Activated T-helper 1 cell treated with anti-CD3 and anti-CD28 coated beads, Interleukin-2, amount 50 U/mL, for 16 hours (primary cell): ENCODE measurements at places on chromosomes 7 and 10.

GRCh38 chr10:71731791-71732190 is 12.2 kb upstream of the C10orf105 start:
- DNase-seq: no peak

- no peak for DNase-seq
These were observed 67.5 kb downstream of the DNAJB9 start for GRCh38 chr7:108637049-108637621.

DNA sequence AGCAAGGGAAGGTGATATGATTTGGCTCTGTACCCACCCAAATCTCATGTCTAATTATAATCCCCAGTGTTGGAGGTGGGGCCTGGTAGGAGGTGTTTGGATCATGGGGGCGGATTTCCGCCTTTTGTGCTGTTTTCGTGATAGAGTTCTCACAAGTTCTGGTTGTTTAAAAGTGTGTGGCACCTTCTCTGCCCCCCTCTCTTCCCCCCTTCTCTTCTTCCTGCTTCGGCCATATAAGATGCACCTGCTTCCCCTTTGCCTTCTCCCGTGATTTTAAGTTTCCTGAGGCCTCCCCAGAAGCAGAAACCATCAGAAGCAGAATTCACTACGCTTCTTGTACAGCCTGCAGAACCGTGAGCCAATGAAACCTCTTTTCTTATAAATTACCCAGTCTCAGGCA is 21.1 kb downstream of the BTRC start:
- no peak for DNase-seq

GRCh38 chr10:122503886-122504609 is 42.7 kb downstream of the HTRA1 start:
- DNase-seq: no peak
